ENCODE measurements at places on chromosomes 12 and 14.
A peak's percentile ranks its signal among the peaks of the same experiment; 100 is the strongest.

DNA sequence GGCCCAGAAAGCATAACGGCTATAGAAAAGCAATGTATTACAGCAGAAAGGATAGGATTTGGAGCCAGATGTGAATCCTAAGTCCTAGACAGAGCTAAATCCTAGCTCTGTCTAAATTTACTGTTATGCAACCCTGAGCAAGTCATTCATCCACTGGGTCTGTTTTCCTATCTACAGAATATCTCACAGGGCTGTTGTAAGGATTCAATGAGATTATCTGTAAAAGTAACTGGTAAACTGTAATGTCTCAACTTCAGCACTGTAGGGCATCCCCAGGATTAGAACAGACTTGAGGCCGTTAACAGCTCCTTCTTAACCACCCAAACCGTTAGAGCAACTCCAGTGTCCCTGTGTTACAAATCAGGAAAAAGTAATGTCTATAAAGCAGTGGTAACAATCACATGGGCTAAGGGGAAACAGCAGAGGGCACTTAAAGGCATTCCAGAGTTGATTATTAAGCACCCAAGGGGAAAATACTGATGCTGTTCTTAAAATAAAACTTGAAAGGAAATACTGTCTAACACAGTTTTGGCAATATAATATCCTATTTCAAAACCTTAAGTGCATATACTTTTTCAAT, 10.1 kb downstream of the GMFB start:
- no peak for DNase-seq

GRCh38 chr14:101290611-101291010, 270.7 kb upstream of the DIO3 start:
- no peak for DNase-seq

DNA sequence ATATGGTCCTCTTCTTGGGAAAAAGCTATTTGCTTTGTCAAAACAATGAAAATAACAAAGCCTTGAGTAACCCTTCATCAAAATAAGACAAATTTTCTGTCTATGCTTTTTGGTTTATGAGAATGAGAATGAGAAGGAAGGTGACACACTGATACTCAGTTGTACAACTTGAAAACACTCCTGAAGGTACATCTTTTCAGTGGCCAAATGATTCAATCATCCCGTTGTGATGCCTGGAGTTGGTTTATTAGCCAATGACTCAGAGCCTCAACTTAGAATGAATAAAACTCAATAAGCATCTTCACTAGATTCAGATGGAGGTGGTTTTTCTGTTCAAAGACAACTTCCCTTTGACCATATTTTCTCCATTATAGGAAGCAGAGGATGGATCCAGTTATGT, 7.8 kb upstream of the CALM1 start:
- DNase-seq = no peak

- no peak for DNase-seq
Measured at GRCh38 chr14:100574642-100575031, 12.6 kb downstream of the BEGAIN start.

GRCh38 chr14:63717702-63718101, 10.2 kb downstream of the SGPP1 start:
- DNase-seq = no peak

GRCh38 chr14:99352688-99353280, 80.8 kb upstream of the BCL11B start:
- no peak for DNase-seq

GRCh38 chr12:94254270-94254669, 105.9 kb downstream of the PLXNC1 start:
- DNase-seq = no peak

DNA sequence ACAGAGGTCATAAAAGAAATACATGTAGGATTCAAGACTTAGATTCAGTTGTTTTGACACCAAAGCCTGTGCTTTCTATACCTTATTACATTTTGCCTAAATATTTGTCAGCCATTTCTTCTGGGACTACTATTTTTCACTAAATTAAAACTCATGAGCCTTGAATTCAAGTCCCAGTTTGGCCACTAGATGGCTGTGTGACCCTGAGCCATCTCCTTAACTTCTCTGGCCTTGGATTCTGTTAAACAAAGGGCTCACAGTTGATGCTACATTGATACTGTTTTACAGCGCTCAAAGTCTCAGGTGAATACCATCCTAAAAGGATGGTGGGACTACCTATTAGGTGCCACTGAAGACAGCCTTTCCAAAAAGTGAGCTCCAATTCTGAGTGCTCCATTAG, 39.6 kb upstream of the CCDC198 start:
- DNase-seq = no peak

DNA sequence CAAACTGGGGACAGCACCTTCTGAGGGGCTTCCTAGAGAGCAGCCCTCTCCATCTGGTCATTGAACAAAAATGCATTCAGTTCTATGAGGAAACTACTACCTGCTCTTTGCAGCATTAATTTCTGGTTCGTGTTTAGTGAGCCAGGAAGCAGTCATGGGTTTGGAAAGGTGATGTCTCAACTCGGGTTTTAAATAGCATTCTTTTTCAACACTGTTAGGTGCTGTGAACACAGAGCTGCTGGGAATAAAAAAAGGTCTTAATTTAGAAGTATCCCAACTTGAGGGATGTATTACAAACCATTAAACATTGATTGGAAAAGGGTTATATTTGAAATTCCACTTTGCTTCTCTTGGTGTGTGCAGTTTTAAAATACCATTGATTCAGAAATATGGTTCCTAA, 9.3 kb downstream of the MYO1H start:
- DNase-seq = no peak

- no peak for DNase-seq
Measured at GRCh38 chr12:78120866-78121560, 290.3 kb downstream of the NAV3 start.

GRCh38 chr12:31029916-31030562, 43.6 kb upstream of the DDX11 start:
- no peak for DNase-seq

DNA sequence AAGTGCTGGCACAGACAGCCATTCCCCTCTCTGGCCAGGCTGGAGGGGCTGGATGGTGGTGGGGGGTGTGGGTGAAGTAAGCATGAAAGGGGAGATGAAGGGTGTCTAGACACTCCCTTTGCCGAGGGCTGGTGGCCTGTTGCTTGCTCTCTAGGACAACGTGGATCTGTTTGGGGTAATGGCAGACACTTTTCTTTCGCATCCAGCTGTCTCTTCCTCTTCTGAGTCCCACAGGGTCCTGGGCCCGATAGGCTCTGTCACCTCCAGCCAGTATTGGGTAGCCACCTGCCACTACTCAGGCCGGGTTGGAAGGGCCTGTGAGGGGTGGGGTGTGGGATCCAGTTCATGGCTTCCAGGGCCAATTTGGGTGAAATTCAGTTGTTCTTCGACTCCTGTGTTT, 218.1 kb downstream of the CACNA1C start:
- no peak for DNase-seq

DNA sequence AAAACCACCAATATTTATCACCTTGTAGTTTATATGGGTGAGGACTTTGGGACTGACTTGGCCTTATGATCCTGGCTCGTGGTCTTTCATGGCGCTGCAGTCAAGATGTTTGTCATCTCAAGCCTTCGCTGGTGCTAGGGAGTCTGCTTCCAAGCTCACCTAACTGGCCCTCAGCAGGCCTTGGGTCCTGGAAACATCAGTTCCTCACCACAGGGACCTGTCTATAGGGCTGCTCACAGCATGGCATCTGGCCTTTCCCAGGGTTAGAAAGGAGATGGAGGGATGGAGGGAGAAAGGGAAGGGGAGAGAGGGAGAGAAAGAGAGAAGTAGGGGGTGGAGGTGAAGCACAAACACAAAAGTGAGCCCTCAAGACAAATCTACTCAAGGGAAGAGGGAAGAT, 31.7 kb downstream of the VCPKMT start:
- no peak for DNase-seq

GRCh38 chr14:37438444-37438843, 156.6 kb downstream of the FOXA1 start:
- no peak for DNase-seq

DNA sequence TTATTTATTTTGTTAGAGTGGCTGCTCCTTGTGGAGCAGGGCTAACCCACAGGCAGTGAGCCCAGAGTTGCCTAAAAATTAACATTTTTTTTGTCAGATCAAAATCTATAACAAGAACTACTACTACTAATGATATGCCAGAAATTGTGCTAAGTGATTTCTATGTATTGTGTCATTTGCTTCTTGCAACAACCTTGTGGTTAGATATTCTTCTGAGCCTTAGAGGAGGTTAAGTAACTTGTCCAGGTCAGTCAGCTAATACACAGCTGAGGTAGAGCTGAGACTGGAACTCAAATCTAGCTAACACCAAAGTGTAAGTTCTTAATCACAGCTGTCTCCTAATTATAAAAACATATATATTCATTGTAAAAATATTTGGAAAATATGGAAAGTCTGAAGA, 29.8 kb downstream of the CFL2 start:
- no peak for DNase-seq

DNA sequence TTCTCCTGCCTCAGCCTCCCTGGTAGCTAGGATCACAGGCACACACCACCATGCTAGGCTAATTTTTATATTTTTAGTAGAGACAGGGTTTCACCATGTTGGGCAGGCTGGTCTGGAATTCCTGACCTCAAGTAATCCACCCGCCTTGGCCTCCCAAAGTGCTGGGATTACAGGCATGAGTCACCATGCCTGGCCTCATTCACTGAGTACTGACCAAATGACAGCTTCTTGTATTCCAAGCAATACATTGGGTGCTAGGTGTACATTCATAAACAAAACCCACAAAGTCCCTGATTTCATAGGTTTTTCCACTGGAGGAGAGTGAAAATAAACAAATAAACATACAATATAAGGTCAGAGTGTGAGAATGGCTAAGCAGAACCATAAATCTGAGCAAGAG, 136.3 kb downstream of the HELB start:
- DNase-seq = no peak

DNA sequence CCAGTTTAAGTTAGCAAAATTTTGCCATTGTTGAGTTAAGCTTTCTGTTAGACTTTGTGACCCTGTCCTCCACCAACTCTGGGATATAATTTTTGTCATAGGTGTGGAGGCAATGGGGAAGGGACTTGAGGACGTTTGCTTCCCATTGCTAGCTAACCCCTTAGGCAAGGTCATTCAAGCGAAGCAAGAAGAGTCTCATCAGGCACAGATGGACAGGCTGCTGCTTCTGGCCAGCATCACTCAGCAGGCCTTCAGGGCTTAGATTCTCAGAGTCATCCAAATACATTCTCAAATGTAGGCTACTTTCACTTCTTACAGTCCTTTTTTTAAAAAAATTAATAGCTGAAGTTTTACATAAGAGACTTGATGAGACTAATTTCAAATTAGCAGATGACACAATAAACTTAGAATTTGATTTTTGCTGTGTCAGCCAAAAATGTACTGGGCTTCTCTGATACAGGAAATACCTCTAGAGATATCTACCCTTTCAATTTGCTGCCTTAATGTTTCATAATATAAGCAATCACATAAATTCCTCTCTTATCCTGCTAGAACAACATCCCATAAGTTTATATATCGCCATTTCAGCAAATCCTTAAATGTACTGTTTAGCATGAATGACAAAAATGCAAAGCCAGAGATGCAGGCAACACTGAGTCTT, 875.2 kb downstream of the FLRT2 start:
- DNase-seq = no peak

DNA sequence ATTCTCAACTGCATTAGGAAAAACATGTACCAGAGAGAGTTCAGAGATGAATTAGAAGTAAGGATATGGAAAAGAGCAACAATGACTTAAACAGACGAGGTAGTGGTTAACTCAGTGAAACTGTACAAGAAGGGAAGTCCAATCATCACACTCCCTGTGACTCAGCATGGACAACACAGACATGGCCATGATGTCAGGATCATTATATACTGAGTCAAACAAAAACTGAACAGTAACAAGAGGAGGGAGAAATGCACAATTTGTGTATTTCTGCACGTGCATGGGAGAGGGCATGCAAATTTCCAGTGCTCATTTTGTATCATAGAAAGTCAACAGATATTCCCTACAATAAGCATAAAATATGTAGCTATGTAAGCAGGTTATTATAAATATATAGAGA, 1037.8 kb downstream of the BCL11B start:
- DNase-seq = no peak

- peak; percentile 22 for DNase-seq
Measured at GRCh38 chr12:53219292-53219955, 12.4 kb upstream of the ITGB7 start.

DNA sequence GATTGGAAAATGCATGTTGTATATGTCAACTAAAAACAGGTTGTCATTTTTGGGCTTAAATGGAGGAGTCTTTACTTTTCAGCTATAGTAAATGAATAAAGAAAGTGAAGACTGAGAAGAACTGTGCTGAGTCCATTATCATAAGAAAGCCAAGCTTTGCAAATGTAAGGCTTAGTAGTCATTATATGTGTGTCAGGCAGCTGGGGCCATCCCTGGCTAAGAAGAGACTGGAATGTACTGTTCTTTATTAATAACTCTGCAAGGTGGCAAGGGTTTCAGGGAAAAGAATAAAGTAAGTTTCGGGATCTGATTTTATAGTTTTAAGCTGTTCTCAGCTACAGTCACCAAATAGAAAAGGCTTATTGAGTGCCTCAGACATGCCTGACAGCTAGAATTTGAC, 48.7 kb downstream of the SRGAP1 start:
- no peak for DNase-seq

- no peak for DNase-seq
Measured at GRCh38 chr12:27922531-27923139, 49.9 kb downstream of the PTHLH start.

- no peak for DNase-seq
Measured at GRCh38 chr14:76205708-76206107, 54.0 kb downstream of the GPATCH2L start.

- DNase-seq = no peak
Measured at GRCh38 chr12:90166671-90167070, 458.0 kb upstream of the ATP2B1 start.

Measured in CD4-positive, alpha-beta T cell treated with Interleukin-1 beta for 1 hour (primary cell).